Melanocyte of skin (primary cell): ENCODE measurements at places on chromosomes 2 and 18. TPM values are rescaled to one million over a fixed set of nuclear protein-coding genes. Genes with fewer than 3 reads are reported as not detected.

Gene RAD51AP2
- total RNA-seq = not detected in 2 replicates

Gene SP110
- 112 TPM in 2 replicates for total RNA-seq

Gene LAMA1
- 122 and 231 TPM in 2 replicates for total RNA-seq

Gene CABLES1
- 165 and 191 TPM in 2 replicates for total RNA-seq

Gene TMEFF2
- not detected in 2 replicates for total RNA-seq

Gene RANBP2
- total RNA-seq = 59.9 and 87.1 TPM in 2 replicates

Gene GPR39
- total RNA-seq = 0.34 TPM in 1 of 2 replicates, not detected in the other

Gene CCDC68
- total RNA-seq = under 0.01 TPM in 2 replicates

Gene GMPPA
- 58.3 and 59.5 TPM in 2 replicates for total RNA-seq

Gene RAB17
- 61.3 and 64.6 TPM in 2 replicates for total RNA-seq

Gene GPR75
- 1.7 and 2.9 TPM in 2 replicates for total RNA-seq

Gene TWIST2
- 2.1 and 3.3 TPM in 2 replicates for total RNA-seq

Gene PTPRN
- total RNA-seq = under 0.01 and 1.0 TPM in 2 replicates

Gene PTGR3
- 17.0 and 24.2 TPM in 2 replicates for total RNA-seq

Gene AKAIN1
- not detected in 2 replicates for total RNA-seq

Gene PDE1A
- under 0.01 TPM in 1 of 2 replicates, not detected in the other for total RNA-seq

Gene NEB
- total RNA-seq = 1.4 and 1.5 TPM in 2 replicates

Gene FBXO36
- total RNA-seq = 2.9 and 3.0 TPM in 2 replicates

Gene GREB1L
- total RNA-seq = under 0.01 and 1.1 TPM in 2 replicates

Gene SLC23A3
- 1.00 and 1.9 TPM in 2 replicates for total RNA-seq

Gene RUFY4
- not detected in 2 replicates for total RNA-seq

Gene ALKAL2
- not detected in 2 replicates for total RNA-seq

Gene CDK5R2
- total RNA-seq = under 0.01 TPM in 1 of 2 replicates, not detected in the other
